ENCODE measurements at places on chromosomes 5 and 9. TPM values are rescaled to one million over a fixed set of nuclear protein-coding genes. Genes with fewer than 3 reads are reported as not detected.

GRCh38 chr9:82777366-82777765, 285.6 kb downstream of the RASEF start:
- DNase-seq, result no peak

DNA sequence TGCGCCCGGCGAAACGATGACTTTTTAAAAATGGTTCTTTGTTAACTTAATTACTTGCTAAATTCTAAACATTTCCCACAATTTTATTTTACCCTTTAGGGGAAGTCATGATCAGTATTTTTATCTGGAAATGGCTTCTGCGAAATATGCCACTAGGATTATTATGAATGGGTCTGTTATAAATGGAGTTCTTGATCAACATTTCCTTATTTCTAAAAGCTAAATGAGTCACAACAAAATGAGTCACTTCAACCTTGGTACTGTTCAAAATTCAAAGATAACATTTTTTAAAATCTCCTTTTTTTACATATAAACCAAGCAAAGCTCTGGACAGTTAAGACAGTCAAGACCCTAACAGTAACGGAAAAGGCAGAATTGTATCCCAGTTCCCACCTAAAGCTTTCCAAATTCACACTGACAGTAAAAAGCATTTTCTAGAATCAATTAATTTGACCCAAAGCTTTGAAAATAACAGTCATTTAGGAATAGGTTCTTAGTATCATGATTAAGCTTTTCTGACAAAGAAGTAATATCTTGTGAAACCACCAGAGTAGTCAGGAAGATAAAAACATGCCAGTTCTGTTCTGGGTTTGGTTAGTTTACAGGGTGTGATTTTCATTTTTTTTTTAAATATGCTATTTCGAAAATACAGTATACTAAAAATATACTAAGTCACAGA, 81.7 kb downstream of the LHFPL2 start:
- DNase-seq, result peak; percentile 57

GRCh38 chr5:59562756-59563389, 330.7 kb downstream of the PDE4D start:
- peak; percentile 95 for DNase-seq

GRCh38 chr5:98349251-98349989, 424.0 kb upstream of the RGMB start:
- peak; percentile 72 for DNase-seq

- no peak for DNase-seq
Measured at GRCh38 chr9:113153599-113153998, 2.8 kb downstream of the SLC31A2 start.

DNA sequence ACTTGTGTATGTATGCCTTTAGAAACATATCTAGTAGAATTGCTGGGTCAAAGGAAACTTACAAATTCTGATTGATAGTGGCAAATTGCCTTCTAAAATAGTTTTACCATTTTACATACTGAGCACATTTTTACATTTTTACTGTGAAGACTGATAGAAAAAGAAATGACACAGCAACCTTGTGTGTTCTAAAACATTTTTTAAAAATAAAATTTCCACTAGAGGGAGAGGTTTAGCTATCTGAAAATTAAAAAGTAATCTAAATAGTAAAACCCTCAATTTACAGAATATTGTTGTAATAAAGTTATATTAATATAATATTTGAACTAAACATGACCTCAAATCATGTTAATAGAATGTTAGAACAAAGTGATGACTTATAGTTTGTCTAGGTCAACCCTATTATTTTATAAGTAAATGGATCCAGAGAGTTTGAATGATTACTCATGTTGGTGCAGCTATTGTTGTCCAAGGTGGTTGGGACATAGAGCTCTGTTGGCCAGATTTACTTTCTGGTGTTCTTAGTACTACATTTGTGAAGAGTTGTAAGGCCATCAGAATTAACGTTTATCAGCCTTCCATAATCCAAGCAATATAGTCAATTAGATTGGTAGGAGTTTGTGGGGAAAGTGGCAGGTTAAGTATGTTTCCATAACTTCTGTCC, 17.2 kb downstream of the CENPP start:
- no peak for DNase-seq

GRCh38 chr5:119095611-119096010, 24.7 kb downstream of the DMXL1 start:
- DNase-seq, result no peak

Gene SGTB
- 12.2 TPM for total RNA-seq

Gene TEX48
- not detected for total RNA-seq

Gene ACOT12
- not detected for total RNA-seq

Gene REEP5
- 40.6 TPM for total RNA-seq

Gene PLEKHG4B
- 0.38 TPM for total RNA-seq

Measured in LHCN-M2 (cell line).